ENCODE measurements at places on chromosomes 3 and 15.

DNA sequence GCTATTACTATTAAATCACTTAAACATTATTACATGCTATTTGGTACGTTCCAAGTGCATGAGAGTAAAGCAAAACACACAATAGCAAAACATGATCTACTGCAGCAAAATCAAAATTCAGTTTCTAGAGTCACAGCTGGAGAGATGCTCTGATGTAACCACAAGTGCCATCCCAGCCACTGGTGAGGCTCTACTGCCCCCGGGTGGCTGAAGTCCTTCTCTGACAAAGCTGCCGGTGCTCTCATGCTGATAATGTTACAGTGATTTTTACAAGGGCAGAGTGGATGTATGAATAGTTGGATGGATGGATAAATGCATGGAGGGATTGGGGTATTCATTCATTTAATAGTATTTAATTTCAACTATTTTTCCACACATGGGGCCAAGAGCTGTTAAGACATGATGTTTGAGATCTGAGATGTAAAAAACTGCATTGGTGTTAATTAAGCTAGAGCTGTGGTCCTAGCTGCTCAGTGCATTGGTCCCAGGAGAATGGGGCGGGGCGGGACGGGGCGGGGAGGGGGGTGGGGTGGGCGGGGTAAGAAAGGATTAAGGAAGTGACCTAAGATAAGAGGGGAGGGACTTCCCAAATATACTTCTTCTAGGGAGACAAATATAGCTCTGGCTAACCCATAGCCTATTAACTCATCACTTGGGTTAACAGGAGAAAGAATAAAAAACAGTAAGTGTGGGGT, 5.3 kb upstream of the SPESP1 start:
- ATAC-seq: peak; percentile 79

DNA sequence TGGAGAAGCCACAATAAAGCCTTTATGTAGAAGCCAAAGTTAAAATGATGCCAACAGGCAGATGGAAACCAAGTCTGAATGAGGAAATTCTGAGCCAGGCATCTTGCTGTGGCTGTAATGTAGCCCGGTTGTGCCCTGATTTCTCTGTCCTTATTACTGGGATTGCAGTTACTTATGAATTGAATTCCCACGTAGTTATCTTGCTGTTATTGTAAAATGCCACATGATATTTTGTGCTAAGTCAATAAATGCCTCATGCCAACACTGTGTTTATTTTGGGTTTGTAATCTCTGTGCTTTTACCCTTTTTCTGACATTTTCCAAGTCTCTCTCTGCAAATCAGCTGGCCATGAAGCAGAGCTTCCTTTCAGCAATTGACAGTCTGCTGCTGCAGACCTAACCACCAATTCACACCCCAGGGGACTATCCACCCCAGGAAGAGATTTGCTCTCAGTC, 486.1 kb upstream of the GOLIM4 start:
- no peak for ATAC-seq

- no peak for ATAC-seq
These were observed 53.9 kb downstream of the SMAD3 start for GRCh38 chr15:67119238-67119846.

GRCh38 chr3:96267577-96267976, 546.8 kb upstream of the EPHA6 start:
- no peak for ATAC-seq

- ATAC-seq: no peak
These were observed 121.7 kb downstream of the LIPC start for GRCh38 chr15:58553365-58553918.

DNA sequence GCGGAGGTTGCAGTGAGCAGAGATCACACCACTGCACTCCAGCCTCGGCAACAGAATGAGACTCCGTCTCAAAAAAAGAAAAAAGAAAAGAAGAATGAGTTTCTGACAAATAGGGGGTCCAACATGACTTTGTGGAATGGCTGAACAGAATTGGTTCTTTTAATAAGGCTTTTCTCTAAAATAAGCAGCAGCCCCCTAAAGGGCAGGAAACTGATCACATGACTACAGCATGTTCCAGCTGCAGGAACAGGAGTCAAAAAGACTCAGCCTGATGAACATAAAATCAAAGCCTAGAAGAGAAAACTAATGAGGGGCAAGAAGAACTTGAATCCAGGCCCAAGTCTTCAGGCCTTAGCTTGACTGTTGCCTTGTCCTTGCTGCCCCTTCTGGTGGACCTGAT, 89.7 kb upstream of the ARRDC4 start:
- ATAC-seq: no peak

DNA sequence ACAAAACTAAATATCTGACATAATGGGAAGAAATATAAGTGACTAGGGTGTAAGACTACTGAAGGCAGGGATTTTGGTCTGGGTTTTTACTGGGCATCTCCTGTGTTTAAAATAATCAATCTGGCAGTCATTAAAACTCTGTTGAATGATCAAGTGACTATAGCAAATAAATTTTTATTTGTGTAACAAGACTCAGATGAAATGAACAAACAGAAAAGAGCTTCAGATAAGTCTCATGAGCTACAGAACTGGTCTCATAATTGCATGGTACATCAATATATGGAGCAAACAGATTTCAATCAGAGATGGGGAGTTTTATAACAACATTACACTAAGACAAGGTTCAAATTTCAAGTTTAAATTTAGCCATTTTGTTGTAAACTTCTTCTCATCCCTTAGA, 372.5 kb downstream of the PLCL2 start:
- no peak for ATAC-seq

GRCh38 chr3:108833611-108834010, 11.0 kb downstream of the TRAT1 start:
- no peak for ATAC-seq

GRCh38 chr3:102447272-102447671, 12.5 kb downstream of the ZPLD1 start:
- ATAC-seq: no peak

- no peak for ATAC-seq
These were observed 12.8 kb downstream of the ITPR1 start for GRCh38 chr3:4505688-4506558.

GRCh38 chr3:161273589-161274218, 52.6 kb downstream of the NMD3 start:
- ATAC-seq: no peak

GRCh38 chr3:57757642-57758297, 1.7 kb downstream of the SLMAP start:
- no peak for ATAC-seq

DNA sequence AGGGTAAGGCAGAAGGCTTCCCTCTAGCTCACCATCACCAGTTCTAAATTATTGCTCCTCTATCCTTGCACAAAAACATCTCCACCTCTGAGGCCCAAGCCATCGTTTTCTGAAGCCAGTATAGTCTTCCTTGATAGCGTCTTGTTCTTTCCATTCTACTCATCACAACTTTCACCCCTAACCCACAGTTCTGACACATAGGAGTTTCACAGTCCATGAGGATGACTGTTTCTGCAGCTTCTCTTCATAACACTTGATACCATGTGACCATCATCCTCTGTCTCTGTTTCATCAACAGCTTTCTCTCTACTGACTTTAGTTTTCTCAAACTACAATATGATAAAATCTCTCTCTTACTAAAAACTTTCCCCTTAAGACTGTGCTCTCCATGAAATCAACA, 1166.5 kb downstream of the ROBO1 start:
- no peak for ATAC-seq

- ATAC-seq: peak; percentile 64
These were observed 125.7 kb downstream of the EEFSEC start for GRCh38 chr3:128278761-128279600.
